ENCODE measurements at places on chromosomes 3 and 15.

GRCh38 chr15:91688811-91689210 lies 164.7 kb upstream of the SLCO3A1 start:
- DNase-seq: no peak

GRCh38 chr3:151391720-151392119 lies 7.2 kb upstream of the P2RY12 start:
- DNase-seq: no peak

GRCh38 chr3:86913160-86913559 lies 77.8 kb downstream of the VGLL3 start:
- no peak for DNase-seq

- no peak for DNase-seq
Measured at GRCh38 chr3:77259694-77260093, 219.8 kb downstream of the ROBO2 start.

- DNase-seq: no peak
Measured at GRCh38 chr3:187080799-187081450, 58.4 kb downstream of the RPL39L start.

- no peak for DNase-seq
Measured at GRCh38 chr3:194537732-194538247, 51.0 kb upstream of the ATP13A3 start.

- DNase-seq: no peak
Measured at GRCh38 chr3:100760377-100760776, 51.1 kb downstream of the TFG start.

- DNase-seq: no peak
Measured at GRCh38 chr3:101179637-101180036, 140.7 kb downstream of the IMPG2 start.
